ENCODE measurements at places on chromosomes 13 and 19.
A peak's percentile ranks its signal among the peaks of the same experiment; 100 is the strongest.

DNA sequence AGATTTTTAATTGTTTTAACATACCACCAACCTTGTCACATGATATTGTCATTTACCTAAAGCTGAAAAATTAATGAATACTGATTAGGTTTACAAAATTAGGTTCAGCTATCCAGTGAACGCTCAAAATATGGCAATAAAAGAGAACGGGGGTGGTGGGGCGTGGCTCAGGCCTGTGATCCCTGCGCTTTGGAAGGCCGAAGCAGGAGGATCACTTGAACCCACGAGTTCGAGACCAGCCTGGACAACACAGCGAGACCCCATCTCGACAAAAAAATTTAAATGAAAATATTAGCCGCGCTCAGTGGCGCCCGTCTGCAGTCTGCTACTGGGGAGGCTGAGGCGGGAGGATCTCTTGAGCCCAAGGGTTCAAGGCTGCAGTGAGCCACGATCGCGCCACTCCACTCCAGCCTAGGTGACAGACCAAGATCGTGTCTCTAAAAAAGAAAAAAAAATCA is 516 bp upstream of the FAM32A start:
- DNase-seq: no peak

DNA sequence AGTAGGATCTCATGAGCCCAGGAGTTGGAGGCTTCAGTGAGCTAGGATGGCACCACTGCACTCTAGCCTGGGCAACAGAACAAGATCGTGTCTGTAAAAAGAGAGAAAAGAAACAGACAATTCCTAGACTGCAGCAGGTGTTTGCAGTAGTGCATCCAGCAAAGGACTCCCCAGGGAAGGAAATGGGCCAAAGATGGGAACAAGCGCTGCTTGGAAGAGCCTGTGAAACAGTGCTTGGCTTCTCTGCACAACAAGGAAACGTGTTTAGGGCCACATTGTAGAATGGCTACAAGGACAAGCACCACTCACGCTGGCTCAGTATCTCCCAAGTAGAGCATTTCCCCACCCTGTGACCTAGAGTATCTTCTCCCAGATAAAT is 35.5 kb upstream of the LDLR start:
- no peak for DNase-seq

DNA sequence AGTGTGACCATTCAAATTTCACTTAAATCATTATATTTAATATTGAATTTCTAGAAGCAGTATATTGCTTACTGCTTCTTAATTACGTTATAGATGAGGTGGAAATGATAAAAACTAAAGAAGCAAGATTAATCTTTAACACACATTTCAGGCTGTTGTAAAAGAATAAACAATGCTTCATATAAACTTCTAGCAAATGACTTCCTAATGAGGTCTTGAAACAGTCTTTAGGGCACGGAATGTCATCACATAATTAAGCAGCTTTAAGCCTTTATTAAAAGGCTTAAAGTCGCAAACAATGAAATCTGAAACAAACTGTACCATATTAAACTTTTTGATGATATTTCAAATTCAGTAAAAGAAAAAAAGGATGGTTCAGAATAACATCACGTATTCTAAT is 1.9 kb downstream of the SLITRK6 start:
- DNase-seq: no peak

DNA sequence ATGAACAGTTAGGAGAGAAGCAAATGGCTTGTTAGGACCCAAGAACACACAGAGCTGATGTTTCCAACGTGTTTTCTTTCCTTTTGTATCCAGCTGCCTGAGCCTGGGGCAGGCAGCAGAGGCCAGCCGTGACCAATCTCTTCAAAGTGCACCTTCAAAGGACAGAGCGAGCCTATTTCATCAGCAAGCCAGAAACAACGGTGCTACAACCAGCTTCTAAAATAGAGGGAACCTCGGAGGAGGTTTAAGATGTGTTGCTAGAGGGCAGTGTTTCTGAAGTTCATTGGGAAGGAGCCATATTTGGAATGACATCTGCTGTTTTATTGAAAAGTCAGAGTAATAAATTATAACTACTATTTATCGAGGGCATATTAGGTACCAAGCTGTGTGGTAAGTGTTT is 56.2 kb upstream of the RFC3 start:
- DNase-seq: no peak

- DNase-seq: no peak
Observed at GRCh38 chr19:35773020-35773806, 2.2 kb upstream of the ARHGAP33 start.

- no peak for DNase-seq
Observed at GRCh38 chr19:30648866-30649862, 277.0 kb downstream of the ZNF536 start.

DNA sequence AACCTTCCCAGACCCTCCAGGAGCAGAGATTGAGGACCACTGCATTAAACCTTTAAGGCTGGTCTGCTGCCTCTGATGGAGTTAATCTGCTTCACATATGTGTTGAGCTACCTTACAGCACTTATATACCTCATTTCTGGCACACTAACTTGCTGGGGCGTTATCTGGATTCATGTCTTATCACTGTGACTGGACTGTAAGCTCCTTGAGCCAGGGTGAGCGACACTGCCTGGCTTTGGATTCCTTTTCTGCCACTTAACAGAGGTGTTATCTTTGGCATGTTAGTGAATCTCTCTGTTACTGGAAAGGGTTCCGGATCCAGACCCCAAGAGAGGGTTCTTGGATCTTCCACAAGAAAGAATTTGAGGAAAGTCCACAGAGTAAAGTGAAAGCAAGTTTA is 69.8 kb upstream of the RGCC start:
- DNase-seq: no peak

GRCh38 chr13:46152627-46153328 is 29.2 kb downstream of the LCP1 start:
- no peak for DNase-seq

- no peak for DNase-seq
Observed at GRCh38 chr13:99392470-99393135, 85.4 kb upstream of the GPR183 start.

- DNase-seq: no peak
Observed at GRCh38 chr13:112757759-112758086, 67.9 kb downstream of the ATP11A start.

- DNase-seq: no peak
Observed at GRCh38 chr19:47026889-47027288, 7.3 kb downstream of the NPAS1 start.

DNA sequence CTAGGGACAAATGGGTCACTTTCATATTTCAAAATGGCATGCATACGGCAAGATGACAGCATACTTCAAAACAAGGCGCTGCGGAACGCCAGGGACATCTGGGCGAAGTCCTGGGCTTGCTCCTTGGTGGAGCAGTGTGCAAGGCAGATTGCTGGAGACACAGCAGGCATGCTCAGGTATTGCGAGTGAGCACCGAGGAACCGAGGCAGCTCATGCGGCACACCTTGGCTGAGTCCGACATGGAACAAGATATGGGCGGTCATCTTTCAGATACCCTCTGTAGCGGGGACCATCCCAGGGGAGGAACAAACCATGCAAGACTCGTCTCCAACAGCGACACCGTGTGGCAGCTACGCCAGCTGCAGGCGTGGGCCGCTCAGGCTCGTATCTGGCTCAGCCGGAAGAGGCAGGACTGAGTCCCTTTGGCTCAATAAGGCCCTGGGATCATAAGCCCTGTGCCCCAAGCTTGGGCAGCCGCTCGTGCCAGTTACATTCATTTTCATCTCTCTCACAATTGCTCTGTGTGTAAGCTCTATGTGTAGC is 112.4 kb downstream of the NUFIP1 start:
- no peak for DNase-seq

DNA sequence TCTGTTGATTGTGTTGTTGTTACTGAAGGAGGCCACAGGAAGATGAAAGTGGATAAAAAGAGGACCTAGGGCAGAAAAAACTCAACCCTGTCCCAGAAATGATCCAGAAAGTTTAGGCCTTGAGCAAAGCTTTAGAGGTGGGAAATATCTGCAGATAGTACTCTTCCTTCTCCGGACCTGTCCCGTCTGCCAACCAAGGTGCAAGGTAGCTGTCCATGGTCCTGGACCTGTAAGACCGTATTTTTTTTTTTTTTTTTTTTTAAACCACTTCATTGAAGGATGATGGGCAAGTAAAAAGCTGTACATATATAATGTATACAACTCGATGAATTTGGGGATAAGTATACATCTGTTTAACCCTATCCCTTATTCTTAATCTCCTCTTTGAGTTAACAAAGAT is 225.9 kb downstream of the OLFM4 start:
- DNase-seq: peak; percentile 31

- DNase-seq: peak; percentile 40
Observed at GRCh38 chr19:47389150-47389556, 30.2 kb downstream of the MEIS3 start.

- DNase-seq: no peak
Observed at GRCh38 chr13:75702476-75702875, 66.3 kb downstream of the LMO7 start.

- no peak for DNase-seq
Observed at GRCh38 chr13:50099473-50099872, 84.2 kb downstream of the KCNRG start.

- no peak for DNase-seq
Observed at GRCh38 chr13:110392510-110393240, 85.6 kb downstream of the COL4A2 start.

DNA sequence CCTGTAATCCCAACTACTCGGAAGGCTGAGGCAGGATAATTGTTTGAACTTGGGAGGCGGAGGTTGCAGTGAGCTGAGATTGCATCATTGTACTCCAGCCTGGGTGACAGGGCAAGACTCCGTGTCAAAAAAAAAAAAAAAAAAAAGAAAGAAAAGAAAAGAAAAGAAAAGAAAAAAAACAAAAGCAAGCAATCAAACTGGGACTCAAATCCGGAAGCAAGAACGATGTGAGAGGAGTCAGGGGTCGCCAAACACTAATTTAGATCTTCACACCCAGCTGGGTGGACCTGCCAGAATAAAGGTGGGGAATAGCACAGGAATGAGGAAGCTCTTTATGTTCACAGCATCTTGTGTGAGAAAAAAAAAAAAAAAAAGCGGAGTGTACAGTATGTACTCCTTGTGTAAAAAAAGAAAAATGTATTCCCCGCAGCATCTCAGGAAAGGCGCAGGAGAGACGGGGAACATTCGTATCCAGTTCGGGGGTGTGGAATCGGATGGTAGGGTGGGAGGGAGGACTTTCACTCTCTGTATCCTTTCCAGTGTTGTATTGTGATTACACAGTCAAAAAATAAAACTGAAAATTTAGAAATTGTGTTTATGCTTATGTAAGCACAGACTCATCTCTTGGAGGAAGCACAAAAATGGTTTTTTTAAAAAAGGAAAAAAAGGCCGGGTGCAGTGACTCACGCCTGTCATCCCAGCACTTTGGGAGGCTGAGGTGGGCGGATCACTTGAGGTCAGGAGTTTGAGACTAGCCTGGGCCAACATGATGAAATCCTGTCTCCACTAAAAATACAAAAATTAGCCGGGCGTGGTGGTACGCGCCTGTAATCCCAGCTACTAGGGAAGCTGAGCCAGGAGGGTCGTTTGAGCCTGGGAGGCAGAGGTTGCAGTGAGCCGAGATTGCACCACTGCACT is 7.6 kb downstream of the DNAJB1 start:
- DNase-seq: peak; percentile 69

GRCh38 chr19:49498475-49498874 is 2.2 kb downstream of the RPS11 start:
- no peak for DNase-seq

DNA sequence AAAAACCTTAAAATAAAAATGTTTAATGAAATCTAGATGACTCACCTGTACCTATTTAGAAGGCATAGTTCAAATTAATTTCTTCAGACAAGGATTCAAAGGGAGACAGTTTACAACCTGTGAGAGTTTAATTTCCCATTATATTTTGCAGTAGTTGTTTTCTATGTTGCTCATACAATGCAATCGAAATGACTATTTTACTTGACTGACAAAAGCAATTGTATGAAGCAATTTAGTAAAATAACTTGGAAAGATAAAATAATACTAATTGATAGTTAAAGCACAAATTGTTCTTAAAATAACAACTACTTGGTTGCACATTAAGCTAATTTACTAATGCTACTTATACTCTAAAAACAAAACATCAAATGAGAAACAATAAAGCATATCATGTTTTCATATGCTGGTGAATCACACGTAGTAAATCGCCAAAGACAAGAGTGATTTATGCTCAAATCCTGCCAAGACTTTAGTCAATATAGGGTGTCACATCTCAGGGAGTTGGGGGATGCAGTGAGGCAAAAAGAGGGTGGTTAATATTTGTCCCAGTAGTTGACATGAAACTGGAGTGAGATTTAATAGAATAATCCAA is 6.4 kb downstream of the DACH1 start:
- DNase-seq: no peak

- no peak for DNase-seq
Observed at GRCh38 chr19:53246498-53246897, 8.2 kb downstream of the ZNF677 start.

DNA sequence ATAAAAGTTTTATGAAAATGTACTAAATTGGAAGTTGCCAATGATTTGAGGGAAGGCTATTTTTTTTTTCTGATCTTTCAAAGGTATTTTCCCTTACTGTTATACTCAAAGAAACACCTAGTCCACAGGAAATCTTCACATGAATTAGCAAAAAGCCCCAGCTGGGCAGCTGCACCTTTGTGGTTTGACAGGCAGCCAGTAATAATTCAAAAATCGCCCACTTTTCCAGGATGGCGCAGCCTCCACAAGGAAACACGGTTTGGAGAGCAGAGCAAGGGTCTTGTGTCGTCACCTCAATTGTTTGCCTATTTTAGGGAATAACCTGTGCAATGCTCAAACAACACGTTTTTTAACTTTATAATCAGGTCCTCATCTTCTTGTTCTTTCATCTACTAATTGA is 324.9 kb upstream of the GPC6 start:
- DNase-seq: no peak

DNA sequence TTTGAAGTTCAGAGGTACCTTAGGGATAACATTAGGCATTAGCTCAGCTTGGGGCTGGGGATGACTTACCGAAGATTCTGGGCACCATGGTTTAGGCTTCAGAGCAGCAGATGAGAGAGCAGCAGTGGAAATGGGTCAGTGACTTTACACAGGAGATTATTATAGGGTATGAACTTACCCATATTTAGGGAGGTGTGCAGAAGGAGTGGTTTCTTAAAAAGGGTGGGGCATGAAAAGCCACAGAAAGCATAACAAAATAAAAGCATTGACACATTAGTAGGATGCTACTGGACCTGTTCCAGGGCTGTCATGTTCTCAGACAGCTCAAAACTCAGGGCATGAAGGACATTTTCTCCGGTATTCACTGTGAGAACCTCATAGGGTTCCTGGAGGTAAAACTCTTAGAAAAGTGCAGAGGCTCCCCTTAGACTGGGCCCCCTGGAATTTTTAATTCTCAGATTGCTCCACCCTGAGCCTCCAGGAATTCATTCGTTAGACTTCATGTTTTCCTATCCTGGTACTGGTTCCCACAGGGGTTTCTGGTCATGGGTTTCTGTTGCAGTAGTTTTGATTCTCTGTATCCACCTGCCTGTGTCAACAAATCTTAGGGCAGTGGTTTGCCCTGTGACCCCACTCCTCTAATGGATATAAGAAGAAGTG is 20.7 kb downstream of the IGFL1 start:
- no peak for DNase-seq

- DNase-seq: peak; percentile 70
Observed at GRCh38 chr19:2166741-2167738, 3.3 kb downstream of the DOT1L start.
